Natural killer cell (primary cell): ENCODE measurements at places on chromosomes 6 and 20.

GRCh38 chr6:165300422-165300936, 8.9 kb downstream of the C6orf118 start:
- DNase-seq, result no peak

DNA sequence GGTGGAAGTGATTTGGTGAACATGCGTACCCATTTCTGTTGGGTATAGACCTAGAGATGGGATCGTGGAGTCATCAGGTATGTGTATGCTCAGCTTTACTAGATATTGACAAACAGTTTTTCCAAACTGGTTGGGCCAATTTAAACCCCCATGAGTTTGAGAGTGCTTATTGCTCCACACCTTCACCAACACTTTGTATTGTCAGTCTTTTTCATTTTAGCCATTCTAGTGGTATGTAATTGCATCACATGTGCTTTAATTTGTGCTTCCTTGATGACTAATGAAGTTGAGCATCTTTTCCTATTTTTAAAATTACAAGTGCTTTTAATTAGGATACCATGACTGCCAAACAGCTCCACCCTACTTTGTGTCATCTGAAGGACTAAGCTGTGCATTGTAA, 158.9 kb upstream of the AKIRIN2 start:
- no peak for DNase-seq

DNA sequence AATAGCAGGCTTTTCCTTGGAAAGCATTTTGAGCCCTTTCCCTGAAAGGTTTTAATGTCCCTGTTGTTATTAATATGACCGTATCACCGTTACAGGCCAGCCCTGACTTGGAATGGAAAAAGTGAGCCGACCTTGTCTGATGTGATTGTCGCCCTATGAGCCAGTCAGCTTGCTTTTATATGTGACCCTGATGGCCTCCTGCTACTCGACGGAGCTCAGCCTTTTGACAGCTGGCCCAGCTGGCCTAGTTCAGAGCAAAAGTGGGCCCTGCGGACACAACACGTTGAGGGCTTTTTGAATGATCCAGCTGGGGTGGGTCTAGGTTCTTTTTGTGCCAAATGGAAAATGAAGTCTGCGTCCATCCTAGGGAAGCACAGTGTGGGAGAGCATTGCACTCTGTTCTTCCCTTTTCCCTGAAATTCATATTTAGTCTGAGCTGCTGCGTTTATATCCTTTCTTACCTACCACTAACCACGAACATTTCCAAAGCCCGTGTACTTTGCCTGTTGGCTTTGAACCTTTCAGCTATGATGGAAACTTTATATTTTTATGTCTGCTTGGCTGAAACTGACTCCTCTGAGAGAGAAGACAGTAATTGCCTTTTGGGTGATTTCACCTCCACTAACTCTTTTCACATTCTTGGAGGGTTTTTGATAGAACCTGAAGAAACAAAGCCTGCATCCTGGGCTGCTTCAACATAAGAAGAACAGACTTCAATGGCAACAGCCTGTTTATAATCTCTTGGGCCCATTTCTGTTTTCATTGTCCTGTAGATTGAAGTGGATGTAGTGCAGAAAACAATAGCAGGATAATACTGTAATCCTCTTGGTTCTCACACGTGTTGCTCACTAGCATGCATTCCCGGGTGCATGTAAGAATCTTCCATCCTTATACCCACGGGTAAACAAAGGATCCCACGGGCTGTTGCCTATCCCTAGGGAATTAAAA, 121.8 kb upstream of the HDGFL1 start:
- DNase-seq, result no peak

GRCh38 chr6:43016943-43017334, 2.9 kb downstream of the KLHDC3 start:
- DNase-seq, result no peak

DNA sequence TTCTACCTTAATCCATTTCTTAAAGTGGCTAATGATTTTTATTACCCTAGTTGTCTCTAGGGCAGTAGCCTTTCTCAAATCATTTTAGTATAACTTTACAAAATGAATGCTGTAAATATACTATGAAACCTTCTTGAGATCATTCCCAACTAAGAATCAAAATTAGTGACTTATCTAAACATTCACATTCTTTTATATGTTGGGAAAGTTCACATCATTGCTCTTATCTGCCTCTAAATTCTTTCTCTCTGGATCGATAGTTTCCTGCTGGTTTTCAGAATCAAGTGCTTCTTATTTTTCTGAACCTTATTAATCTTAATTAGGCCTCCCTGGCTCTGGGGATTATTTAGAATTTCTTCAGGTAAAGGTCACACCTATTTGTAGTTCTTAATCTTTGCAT, 126.8 kb downstream of the BCKDHB start:
- DNase-seq, result no peak

GRCh38 chr6:139577124-139577762, 202.8 kb upstream of the CITED2 start:
- no peak for DNase-seq

DNA sequence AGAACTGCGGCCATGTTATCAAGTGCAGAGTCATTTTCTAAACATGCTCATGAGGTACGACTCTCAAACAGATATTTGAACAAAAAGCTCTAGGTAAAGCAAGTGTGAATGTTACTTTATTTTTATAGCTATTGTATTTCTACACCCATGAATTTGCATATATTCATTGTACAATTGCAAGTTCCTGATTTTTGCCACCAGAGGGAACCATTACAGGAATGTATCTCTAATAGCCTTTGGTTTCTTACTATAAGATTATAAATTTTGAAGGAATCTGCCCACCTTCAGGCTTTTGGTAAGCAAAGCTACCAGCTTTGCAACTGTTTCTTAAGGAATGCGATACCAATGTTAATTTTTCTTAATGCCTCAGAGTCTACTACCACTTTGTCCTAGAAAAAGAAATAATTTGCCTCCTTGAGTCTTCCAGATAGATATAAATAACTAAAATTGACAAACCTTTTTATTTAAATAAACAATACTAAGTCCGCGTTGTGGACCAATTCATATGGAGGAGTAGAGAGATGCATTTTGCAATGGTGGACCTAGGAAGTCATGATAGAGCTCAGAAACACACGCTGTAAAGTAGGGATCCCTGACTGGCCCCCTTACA, 125.4 kb upstream of the SAMD5 start:
- DNase-seq, result peak; percentile 5

DNA sequence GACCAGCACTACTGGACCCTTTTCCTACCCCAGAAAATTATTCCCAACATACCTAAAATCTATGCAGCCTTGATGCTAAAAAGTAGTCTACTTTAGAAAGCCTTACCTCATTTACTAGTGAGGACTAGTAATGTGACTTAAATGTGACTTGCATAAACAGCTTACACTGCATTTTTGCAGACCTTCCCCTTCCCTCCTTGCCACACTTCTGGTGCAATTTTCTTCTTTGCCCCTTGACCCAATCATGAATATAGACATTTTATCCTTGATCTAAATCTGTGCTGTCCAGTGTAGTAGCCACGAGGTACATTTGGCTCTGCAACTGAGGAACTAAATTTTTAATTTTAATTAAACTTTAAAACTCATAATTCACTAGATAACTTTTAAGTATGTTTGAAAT, 7.0 kb upstream of the ZKSCAN8 start:
- peak; percentile 21 for DNase-seq

GRCh38 chr6:136051140-136051775, 198.9 kb downstream of the MTFR2 start:
- no peak for DNase-seq
